ENCODE measurements at places on chromosomes 3 and 15.

DNA sequence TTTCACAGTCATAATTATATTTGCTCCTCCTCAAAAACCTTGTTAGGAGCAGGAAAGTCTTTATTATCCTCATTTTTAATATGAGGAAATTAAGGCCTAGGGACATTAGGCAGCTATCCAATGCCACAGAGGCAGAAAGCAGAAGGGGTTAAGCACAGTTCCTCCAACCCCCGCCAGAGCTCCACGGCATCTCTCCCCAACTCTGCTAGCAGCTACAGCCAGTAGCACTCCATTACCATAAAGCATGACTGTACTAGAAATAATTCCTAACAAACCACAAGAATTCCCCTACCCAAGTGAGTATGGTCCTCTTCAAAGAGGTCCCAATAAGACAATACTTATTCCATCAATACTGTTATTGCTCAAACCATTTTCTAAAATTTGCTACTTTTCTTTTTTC lies 9.8 kb downstream of the HEG1 start:
- DNase-seq = peak; percentile 16

GRCh38 chr15:48861813-48862431 lies 16.0 kb upstream of the EID1 start:
- DNase-seq = peak; percentile 64

DNA sequence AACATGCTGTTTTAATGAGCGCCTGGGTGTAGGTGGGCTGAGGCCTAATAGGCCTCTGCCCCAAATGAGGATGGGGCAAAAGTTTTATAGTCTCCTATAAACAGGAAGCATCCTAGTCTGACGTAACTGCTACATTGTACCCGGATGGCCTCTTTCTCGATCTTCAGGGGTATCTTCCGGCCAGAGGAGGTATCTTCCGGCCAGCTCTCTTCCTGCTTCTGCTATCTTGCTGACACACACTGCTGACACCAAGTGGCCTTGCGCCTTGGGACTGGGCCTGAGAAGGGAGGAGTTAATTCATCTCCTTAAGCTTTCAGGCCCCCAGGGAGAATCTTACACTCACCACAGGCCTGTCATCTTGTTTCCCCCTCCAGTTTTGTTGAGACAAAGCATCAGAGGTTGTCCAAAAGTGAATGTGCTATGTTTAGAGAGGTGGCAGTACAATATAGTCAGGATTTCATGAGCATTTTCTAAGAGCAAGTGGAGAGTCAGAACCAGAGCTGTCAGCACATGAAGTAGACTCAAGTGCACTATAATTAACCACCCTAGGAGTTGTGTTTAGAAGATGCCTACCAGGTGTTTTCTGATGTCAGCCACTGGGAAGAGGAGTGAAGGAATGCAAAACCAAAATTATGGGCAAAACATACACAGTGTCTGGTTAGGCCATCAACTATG lies 15.6 kb upstream of the IGSF10 start:
- DNase-seq = no peak

GRCh38 chr3:23405081-23405480 lies 202.0 kb downstream of the UBE2E2 start:
- no peak for DNase-seq

DNA sequence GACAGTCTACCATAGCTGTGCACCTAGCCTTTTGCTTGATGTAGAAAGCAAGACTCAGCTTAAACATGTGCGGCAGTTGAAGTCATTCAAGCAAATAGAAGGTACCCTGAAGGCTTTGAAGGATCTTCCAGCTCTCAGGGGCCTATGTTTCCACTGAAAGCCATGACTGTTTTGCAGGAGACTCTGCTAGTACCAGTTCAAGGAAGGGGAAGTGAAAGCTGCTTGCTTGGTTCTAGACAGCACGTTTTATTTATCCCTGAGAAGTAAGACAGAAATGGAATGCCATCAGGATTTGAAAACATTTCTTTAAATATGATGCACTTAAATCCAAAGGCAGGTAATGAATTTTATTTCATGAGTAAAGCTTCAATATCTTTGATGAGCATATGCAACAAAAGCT lies 311.4 kb downstream of the PDCD6IP start:
- peak; percentile 18 for DNase-seq

DNA sequence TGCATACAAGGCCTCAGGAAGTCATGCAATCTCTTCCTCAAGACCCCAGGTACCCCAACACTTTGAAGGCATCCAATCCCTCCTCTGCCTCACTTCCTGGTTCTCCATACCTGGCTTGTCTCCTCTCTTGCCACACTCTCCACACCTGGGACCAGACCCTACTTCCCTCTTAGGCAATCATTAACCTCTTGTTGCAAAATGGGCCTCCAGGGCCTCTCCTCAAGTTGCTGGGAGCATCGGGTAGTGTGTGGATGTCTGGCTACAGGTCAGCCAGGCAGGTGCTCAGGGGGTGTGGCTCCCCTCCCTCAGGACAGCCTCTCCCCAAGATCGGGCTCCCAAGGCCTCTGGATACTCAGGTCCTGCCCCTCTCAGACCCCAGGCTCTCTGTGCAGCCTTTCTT lies 8.6 kb downstream of the PLA2G4E start:
- DNase-seq = no peak

DNA sequence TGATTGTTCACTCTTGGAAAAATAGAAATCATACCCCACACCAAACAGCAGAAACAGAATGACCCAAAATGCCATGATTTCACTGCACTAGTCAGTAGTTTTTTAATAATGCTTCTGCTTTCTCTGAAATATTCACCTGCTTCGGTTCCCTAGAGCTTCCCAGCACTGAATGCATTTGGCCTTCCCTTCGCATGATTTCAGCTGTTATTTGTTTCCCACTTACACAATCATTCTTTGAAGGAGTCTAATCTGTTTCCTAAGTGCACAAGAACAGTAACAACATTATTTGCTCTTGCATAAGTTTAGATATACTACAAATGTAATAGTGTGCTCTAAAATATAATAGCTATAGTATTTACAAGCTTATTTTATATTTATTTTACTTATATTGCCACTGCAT lies 178.7 kb downstream of the STAC start:
- no peak for DNase-seq

- no peak for DNase-seq
These were observed 24.2 kb upstream of the ZPLD1 start for GRCh38 chr3:102410616-102411015.

DNA sequence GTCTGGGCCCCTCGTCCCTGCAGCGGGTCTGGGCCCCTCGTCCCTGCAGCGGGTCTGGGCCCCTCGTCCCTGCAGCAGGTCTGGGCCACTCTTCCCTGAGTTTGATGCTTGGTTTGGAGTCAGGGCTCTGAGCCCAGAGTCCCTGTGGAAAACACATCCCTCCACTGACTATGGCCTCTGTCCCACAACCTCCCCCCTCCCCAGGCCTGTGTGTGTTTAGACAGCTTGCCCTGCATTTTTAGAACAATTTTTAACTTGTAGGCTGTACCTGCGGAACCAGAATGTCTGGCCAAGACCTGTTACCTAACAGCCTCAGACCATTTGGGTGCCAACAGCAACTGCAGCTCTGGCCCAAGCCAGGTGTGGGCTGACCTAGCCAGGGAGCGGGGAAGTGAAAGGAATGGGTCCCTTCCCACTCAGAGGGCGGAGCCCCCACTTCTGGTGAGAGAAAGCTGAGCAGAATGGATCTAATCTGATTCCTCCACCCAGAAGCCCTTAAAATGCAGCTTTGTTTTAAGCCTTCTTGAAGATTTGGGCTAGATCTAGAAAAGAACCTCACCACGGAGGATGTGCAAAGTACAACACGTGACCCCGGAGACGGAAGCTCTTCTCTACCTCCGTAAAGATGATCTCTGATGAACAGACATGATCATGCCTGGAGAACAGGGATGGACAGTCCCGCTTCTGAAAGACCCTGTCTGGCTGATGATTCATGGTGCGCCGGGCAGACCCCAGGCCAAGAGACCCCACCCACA lies 60.5 kb upstream of the TFRC start:
- peak; percentile 42 for DNase-seq

GRCh38 chr3:4904811-4905695 lies 74.2 kb upstream of the BHLHE40 start:
- peak; percentile 13 for DNase-seq

DNA sequence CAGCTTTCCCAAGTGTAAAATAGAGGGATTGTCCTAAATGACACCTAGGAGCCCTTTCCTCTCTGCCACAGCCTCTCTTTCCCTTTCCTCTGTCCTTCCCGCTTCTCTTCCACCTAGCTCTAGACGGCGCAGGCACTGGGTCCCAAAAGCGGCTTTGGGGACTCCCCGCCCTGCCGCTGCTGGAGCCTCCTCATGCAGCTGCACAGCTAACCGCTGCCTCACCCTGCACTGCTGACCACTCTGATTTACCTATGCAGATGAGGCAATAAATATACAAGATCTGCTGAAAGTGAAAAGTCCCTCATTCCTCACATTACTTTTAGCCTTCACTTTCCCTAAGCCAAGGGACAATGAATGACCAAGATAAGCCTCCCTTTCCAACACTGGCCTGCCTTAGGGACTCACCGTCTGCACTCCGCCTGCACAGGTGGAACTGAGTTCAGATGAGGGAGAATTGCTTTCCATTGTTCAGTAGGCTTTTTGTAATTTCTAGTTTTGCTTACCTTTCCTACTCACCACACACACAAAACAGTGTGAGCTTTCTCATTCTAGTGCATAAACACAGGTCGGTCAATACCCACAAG lies 197.5 kb upstream of the BCL6 start:
- DNase-seq = no peak

DNA sequence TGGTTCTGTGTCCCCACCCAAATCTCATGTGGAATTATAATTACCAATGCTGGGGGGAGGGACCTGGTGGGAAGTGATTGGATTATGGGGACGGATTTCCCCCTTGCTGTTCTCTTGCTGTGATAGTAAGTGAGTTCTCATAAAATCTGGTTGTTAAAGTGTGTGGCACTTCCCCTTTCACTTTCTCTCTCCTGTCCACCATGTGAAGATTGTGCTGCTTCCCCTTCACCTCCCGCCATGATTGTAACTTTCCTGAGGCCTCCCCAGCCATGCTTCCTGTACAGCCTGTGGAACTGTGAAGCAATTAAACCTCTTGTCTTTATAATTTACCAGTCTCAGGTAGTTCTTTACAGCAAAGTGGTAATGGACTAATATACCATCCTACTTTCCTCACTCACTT lies 289.6 kb downstream of the EFHB start:
- no peak for DNase-seq

GRCh38 chr15:32970847-32971246 lies 223.7 kb downstream of the FMN1 start:
- no peak for DNase-seq

DNA sequence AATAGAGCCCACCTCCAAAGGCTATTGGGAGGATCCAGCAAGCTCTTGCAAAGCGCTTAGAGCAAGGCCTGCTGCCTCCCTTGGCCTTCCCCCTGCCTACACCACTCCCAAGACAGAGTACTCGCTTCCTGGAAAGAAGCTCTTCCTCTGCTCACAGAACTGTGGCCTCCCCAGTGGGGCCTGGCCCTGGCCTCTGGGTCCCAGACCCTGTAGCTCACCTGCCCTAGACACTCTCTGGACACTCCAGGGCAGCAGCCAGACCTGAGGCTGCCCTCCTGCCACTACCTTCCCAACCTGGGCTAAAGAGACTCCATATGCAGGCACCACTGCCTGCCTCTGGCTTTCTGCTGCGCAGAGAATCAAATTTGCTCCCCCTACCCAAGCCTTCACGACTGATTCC lies 49.9 kb downstream of the GRIP2 start:
- DNase-seq = no peak

GRCh38 chr3:180116658-180117057 lies 79.9 kb upstream of the PEX5L start:
- DNase-seq = no peak

DNA sequence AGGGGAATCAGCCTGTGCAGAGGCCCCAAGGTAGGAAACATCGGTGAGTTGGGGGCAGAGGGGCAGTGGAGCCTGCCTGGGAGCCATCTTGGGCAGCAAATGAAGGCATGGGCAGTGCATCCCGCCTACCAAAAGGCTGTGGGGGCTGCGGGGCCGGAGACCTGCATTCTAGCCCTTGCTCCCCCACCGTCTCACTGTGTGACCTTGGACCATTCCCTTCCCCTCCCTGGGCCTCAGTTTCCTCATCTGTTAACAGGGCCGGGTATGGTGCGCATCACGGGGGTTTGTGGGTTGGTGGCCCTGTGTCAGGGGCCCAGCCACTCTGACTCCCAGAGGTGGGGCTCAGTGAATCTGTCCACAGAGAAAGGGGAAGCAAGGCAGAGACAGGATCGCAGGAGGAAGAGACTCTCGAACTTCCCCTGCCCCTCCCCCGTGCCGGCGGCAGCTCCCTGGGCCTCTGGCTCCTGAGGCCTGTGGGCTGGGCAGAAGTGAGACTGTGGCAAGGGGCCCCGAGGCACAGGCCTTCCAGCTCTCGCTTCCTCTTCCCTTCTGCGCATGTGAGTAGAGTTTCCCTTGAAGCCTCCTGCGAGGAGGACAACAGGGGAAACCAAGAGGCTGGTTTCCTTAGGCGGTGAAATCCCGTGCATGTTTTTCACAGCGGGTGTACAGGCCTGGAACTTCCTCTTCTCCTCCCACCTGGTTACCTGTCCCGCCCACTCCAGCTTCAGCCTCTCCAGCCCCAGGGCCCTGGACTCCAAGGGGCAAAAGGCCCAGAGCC lies 42.9 kb downstream of the IDH2 start:
- DNase-seq = peak; percentile 99

DNA sequence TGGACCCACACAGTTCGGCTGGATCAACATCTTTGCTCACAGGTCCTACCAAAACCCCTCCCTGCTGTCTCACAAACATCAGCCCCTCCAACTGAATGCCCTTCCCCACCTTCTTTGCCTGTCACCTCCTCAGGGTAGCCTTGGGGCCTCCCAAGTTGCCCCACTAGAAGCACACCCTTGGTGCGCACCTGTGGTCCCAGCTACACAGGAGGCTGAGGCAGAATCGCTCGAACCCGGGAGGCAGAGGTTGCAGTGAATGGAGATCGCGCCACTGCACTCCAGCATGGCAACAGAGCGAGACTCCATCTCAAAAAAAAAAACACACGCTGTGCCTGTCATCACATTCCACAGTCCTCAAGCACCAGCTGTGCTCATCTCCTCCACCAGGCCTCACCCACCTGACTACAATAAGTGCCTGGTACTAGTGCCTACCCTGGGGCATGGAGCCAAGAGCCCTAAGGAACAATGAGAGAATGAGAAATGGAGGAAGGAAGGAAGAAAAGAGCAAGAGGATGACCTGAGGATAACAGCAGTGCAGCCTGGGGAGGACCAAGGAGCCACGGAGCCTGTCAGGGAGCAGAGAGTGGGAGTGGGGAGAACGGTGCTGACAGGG lies 26.0 kb downstream of the RPN1 start:
- no peak for DNase-seq

DNA sequence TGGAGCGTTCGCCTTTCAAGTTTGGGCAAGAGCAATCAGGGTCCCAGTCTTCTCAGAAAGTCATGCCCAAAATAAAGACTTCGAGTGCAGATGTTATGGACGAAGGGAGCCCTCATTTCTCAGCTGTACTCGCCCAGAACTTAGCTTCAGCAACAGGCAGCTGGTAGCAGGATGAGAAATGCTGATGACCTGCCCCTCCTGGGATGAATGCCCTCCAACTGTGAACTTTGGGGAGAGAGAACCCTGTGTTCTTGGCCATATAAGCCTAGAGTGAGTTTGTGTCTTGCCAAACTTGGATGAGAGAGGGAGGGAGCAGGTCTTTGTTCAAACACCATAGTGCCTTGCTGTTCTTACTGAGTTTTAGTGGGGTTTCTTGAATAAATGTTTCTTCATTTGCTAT lies 400.3 kb downstream of the LRTM1 start:
- no peak for DNase-seq

- no peak for DNase-seq
These were observed 173.3 kb upstream of the GOLIM4 start for GRCh38 chr3:168269001-168269400.

- peak; percentile 90 for DNase-seq
These were observed at the start of gene TNIK for GRCh38 chr3:171459942-171460724. Gene TNIK, minus strand, starts transcription at chr3:171460405. Its CDS starts 342 bp downstream, at chr3:171460063.
